Germinal center (tissue), 1 donor: ENCODE measurements at places on chromosomes 2 and 18.

DNA sequence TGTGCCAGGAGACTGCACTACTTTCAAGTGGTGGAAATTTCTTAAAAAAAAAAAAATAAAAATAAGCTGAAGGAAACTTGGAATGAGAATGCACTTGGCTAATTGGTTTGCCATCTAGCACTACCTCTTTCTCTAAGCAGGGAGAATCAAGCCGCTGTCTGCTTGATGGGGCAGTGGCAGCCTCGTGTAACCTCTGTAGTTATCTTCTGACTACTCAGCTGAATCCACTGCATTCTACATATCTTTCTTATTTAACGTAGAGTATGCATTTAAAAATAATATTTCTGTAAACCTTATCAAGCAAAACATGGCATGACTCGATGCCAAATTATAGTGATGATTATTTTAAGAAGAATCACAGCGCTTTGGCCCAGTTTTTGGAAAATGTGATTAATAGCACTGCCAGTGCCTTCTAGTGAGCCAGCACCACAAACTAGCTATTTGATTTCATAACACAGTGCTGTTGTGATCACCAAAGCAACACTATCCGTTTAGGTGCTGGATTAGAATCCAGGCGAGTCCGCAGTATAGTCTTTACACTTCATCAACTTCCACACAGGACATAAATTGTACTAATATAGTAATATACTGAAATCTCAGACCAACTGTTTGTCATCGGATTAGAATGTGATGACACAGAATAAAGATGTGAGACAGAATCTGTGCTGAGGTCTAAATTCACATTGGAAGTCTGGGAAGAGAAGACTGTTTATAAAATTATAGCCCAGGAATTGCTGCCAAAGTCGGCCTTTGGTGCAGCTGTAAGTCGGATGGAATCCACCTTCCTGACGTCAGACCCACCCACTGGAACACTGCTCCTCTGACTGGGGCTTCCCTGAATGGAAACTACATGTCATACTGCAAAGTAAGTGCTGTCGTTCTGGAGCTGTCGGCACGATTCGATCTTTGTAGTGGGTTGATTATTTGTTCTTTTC lies 136.5 kb upstream of the ETAA1 start:
- no peak for DNase-seq

- DNase-seq = no peak
Measured at GRCh38 chr2:203732953-203733510, 26.6 kb downstream of the CD28 start.

DNA sequence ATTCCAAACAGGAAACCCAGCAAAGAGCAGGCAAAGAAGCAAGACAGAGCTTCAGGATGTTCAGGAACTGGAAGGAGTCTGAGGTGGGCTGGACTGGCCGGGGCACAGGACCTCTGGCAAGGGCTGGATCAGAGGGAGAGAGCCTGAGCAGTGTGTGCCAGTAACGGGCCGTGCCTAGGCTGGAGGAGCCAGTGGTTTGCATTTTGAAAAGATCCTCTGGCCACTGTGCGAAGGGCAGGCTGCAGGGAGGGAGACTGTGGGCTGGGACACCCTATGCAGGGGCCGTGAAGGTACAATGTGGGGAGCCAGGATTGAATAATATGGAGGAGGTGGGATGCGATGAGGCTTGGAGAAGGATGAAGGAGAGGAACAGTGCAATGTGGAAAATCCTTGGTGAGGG lies 6.2 kb upstream of the SDC1 start:
- DNase-seq = no peak

GRCh38 chr2:206083602-206084438 lies 2.2 kb downstream of the INO80D start:
- DNase-seq = peak; percentile 14

- DNase-seq = no peak
Measured at GRCh38 chr18:46632401-46633071, 24.5 kb downstream of the LOXHD1 start.

DNA sequence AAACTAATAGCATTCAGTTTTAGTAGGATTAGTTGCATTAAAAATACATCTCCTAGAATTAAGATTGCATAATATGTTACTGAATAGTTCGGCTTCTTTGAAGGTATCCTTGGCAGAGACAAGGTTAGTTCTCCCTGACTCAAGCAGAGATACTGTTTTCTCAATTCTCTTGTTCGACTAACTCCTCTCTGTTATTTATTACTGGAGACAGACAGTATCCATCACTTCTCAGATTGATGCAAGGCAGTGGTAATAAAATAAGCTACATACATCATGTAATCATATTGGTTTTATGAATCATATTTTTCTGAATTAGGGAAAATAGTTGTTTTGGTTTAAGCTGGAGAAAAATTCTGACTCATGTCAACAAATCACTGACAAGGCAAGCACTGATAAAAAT lies 134.8 kb downstream of the SLC8A1 start:
- DNase-seq = no peak

- no peak for DNase-seq
Measured at GRCh38 chr2:159455330-159455918, 160.9 kb downstream of the BAZ2B start.

DNA sequence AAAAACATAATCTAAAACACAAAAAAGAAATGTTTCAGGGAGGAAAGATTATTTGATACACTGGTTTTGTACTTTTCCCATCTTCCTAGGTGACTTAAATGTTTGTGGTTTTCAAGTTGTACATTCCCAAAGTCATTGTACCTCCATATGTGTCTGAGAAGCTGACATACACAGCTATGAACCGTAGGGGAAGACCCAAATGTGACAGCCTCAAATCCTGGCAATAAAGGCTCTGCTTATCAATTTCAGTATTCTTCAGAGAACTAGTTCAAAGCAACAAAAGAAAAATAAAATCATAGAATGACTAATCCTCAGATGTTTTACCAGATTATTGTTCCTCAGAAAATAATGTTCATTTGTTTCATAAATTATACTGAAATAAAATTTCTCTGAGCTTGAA lies 2.5 kb downstream of the DYNC2LI1 start:
- DNase-seq = no peak

DNA sequence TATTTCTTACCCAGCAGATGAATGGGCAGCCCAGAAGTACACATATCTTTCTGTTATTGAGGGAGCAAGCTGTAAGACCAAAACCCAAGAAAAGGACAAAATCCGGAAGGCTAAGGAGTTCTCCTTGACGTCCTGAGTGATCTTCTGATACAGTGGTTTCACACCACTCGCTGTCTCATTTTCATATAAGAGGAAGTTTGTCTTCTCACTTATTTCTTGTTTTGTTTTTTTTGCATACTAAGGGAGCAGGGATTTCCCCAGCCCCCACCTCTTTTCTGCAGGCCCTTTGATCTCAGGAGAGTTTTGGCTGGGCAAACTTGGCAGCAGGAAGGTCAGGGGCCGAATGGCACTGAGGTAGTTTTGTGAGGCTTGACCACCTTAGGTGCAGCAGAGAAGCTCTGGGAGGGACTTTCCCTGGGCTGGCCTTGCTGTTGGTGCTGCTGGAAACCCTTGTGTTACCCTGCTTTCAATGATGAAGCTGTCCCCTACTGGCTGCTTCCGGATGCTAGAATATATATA lies 13.3 kb downstream of the CHRNA1 start:
- DNase-seq = no peak

GRCh38 chr2:110910423-110910822 lies 178.1 kb downstream of the ACOXL start:
- no peak for DNase-seq

GRCh38 chr2:100067784-100068183 lies 74.6 kb downstream of the AFF3 start:
- no peak for DNase-seq

DNA sequence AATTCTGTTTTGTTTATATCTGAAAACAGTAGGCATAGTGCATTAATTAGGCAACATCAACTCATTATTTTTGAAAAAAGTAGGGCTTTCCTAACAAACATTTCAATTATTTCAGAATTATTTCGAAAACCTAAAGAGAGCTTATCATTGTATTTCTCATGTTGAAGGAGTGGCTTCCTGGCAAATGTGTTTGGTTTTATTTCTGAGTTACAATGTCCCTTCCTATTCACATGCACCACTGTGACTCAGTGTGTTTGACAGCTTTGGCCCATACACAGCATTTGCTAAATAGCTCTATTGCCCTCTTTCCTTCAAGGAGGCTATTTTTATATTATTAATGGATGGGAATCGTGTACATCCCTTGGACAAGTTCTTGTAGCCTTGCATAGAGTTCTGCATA lies 205.9 kb downstream of the PTGR3 start:
- no peak for DNase-seq

- DNase-seq = no peak
Measured at GRCh38 chr2:3195641-3196476, 181.8 kb downstream of the EIPR1 start.

DNA sequence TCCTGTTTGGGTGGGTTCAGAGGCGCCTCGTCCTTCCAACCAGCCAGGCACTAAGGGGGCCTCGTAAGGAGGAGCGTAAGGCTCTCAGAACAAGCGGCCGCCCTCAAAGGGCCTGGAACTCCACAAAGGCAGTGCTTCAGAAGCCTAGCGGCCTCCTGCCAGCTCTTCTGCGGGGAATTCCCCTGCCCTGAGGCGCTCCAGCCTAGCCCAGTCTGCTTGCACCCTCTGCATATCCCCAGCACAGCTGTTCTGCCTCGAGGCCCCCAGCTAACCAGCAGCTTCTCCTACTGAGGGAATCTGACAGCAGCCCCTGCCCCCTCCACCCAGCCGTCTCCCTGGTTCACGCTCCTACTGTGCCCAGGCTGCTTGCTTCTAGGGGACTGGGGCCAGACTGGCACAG lies 265.9 kb downstream of the TFCP2L1 start:
- DNase-seq = no peak

GRCh38 chr2:134838143-134838620 lies at the start of gene ACMSD:
Gene ACMSD (plus strand): TSS chr2:134838616. CDS start chr2:134838683, 67 bp downstream.
- DNase-seq = no peak

DNA sequence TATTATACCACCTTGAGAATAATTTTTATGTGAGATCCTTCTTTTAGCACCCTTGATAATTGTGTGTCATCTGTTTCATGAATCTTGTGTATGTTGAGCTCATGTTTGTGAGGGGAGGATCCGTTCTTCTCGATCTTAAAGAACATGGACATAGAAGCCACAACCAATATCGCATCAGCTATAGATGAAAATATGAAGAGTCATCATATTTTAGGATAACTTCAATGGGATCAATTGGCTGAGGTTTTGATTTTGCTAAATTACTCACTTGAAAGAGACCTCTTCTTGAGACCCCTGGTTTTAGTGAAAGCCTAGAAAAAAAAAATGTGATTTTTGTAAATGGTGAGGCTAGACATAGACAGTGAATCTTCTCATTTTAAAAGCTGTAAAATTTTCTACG lies 385.3 kb upstream of the NRP2 start:
- no peak for DNase-seq

DNA sequence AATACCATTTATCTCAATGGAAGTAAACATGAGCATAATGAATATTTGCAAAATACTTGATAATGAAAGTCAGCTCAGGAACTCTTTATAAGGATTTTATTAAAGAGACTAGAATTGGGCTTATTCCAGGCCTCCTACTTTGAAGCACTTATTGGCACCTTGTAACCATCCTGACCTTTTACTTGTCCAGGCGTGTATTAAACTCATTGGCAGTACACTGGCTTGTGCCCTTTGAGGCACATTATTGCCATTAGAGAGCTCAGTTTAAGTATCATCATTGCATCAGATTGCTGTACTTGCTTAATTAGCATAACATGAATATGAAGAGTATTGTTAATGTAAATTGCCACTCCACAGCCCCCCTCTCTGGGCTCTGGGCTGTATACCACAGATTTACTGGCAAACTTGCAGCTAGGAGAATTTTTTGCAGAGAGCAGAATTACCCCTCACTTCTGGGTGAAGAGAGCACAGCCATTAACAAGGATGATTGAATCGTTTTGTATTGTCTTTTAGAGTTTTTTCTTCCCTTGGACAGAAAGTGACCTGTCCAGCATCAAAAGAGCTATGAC lies 72.5 kb downstream of the XIRP2 start:
- DNase-seq = no peak

- DNase-seq = no peak
Measured at GRCh38 chr18:60889442-60889841, 443.8 kb upstream of the CDH20 start.

DNA sequence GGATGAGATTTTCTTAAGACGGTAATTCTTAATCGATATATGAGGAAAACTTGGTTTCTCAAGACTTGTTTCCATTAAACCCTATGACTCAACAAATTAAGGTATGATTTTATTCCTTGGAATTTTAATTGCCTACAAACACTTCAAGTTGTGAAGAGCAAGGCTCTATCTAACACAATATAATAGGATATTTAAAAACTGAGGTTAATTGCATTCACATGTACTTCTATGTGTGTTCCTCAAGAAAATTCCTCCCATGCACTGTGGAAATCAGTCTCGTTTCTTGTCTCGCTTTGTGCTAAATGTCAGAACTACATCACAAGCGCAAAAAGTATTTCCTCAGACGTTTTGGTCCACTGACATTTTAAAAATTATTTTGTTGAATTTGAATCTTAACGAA lies 109.6 kb upstream of the UNC80 start:
- DNase-seq = no peak

DNA sequence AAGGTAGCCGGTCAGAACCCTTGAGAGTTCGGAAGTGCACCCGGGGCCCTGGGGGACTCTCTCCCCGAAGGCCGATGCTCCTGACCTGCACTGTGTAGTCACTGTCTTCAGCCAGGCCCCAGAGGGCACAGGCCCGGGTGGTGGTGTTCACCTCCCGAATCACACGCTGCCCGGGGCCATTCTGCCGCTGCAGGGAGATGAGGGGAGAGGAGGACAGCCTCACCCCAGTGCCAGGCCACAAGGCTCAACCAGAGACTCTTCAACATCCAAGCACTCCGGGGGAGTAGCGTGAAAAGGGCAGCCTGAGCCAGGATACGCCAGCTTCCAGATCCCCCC lies 1.1 kb downstream of the FNDC4 start:
- DNase-seq = no peak

GRCh38 chr18:76951456-76952247 lies 129.3 kb downstream of the ZNF236 start:
- no peak for DNase-seq

DNA sequence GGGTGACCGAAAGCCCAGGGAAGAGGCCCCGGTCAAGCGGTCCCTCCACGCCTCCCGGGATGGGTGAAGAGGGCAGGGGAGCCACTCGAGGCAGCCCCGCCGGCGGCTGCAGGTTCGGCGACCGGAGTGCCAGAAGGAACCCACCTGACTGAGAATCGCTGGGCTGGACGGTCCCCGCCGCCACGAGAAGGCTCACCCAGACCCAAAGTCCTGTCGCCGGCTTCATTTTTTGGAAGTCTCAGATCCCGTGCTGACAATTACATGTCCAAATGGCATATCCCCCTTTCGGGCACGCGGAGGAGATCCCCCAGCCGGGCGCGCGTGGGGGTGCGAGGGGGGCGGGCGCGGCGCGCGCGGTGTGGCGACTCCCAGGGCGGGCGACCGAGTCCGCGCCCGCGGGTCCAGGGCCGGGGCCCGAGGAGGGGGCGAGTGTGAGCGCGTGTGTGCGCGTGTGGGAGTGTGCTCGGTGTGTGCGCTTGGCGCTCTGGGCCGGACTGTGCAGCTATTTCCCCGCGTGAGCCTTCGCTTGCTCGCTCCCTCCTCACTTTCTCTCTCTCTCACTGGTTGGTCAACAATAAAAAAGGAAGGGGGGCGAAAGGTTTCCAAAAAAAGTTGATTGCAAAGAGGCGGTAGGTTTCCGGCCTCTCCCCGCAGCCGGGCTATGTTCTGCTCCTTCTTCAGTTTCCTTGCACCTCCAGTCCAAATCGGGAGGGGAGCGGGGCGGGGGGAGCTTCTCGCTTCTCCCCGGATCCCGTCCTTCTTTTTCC lies at the start of gene ERBB4:
Gene ERBB4 (minus strand): TSS at position 498 of the 767 bp plus-strand sequence. CDS start 272 bp downstream, at position 226.
- DNase-seq = no peak
